Activated naive CD8-positive, alpha-beta T cell treated with anti-CD3 and anti-CD28 coated beads, Interleukin-2, amount 50 U/mL, for 16 hours (primary cell): ENCODE measurements at places on chromosomes 5 and 9.

GRCh38 chr9:78437296-78437695 lies 140.4 kb downstream of the PSAT1 start:
- DNase-seq = no peak

- DNase-seq = no peak
Observed at GRCh38 chr9:108213511-108213910, 642.3 kb downstream of the ACTL7B start.

DNA sequence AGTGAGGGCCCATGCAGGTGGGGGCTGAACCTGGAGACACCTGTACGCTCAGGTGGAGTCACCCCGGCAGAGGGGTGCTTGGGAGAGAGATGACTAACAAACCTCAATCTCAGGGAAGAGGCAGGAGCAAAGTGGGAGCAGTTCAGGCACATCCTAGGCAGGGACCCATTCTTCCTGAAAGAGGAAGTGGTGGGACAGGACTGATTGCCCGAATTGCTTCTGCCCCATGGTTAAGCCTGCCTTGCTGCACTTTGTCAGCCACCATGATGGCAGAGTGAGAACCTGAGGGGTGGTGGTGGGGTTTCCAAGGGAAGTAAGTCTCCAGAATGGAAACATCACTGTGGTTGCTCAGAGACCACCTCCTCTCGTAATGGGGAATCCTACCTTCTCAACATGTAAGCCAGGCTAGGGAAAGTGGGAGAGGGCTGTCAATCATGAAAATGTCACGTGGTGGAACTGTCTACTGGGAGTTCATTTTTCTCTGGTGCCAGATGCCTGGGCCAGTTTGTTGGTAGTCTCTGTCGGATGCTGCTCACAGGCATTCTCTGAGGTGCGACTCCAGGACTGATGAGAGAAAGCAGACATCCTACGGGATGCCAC lies 150.4 kb downstream of the HSPA4 start:
- DNase-seq = no peak

- DNase-seq = no peak
Observed at GRCh38 chr5:67176936-67177335, 19.7 kb downstream of the CD180 start.

- DNase-seq = no peak
Observed at GRCh38 chr5:168607946-168608345, 28.8 kb upstream of the PANK3 start.

DNA sequence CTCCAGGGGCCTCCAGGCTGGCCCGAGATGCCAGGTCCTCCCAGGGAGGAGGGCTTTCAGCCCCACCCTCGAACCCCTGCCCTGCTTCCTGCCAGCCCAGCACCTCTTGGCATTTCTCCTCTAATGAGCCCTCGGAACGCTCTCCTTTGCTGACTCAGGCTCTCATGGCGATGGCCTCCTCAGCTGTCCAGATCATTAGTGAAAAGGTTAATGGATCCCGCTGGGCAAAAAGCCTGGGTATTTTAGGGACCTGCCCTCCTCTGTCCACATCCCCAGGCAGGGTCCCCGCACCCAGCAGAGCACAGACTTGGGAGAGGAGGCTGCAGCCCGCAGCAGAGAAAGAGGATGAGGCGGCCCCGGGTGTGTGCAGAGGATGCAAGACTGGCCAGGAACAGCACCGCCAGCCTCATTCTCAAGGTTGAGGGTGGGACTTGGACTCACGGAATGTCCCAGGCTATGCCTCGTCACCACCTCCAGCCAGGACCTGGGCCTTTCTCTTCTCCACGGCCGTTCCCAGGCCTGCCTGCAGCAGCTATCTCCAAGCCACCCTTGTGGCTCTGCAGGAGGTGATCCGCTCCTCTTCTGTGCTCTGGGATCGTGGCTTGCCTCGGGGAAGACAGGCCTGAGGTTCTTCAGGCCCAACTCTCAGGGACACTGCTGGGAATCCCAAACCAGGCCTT lies 23.0 kb upstream of the ADAMTS2 start:
- no peak for DNase-seq
